ENCODE measurements at places on chromosomes 2 and 18. TPM values are rescaled to one million over a fixed set of nuclear protein-coding genes. Genes with fewer than 3 reads are reported as not detected.

DNA sequence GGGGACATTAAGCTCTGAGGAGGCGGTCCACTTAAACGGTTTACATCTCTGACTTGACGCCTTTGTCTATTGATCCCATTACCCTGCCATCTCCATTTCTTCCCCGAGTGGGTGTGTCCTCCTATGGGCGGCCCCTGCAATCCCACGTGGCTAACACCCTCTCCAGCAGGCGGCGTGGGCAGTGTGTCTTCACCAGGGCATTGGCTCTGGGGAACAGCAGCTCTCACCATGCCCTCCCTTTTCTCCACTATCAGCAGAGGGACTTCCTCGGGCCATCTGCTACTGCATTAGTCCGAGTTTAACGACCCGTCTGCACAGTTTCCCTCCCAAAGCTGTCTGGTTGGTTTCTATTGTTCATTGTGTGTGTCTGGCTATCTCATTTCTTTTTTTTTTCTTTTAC lies 511.9 kb upstream of the NRP2 start:
- H3K4me3 ChIP-seq: no peak overlapping the region
- no peak overlapping the region for H3K27ac ChIP-seq
- no peaks in the 10 kb centered on the region for H3K36me3 ChIP-seq

DNA sequence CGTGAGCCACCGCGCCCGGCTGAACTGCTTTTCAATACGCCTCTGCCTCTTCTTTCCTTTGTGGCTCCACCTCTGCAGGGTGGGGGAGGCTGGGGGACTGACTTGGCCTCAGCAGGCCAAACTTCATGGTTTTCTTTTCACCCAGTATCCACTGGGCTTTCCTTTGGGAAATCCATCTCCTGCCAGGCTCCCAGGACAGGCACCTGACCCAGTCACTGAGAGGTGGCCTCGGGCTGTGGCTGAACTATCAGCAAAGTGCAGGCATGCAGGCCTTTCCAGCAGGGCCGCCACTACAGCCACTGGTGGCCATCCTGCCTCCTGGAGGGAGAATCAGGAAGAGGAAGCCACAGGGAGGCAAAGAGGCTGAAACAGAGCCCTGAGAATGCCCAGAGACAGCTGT lies 33.4 kb upstream of the SEMA4C start:
- H3K4me3 ChIP-seq: no peak overlapping the region
- no peaks in the 10 kb centered on the region for H3K36me3 ChIP-seq
- H3K27ac ChIP-seq: no peak overlapping the region
- no peak for DNase-seq
- H3K4me1 ChIP-seq: peaks cover 9% of the 10 kb centered on the region

DNA sequence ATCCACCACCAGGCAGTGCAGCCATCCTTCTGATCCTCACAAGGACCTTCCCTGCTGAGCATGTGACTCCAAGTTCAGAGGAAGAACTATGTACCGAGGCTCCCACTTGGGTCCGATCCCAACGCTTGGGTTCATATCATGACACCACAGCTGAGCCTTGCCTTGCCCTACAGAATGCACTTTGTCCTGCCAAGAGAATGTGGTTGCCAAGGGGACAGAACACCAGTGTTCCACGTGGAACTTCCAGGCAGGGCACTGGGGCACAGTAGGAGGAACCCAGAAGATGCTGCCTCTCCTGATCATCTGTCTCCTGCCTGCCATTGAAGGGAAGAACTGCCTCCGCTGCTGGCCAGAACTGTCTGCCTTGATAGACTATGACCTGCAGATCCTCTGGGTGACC lies at the start of gene TEX51:
Gene TEX51 (plus strand): TSS at position 255 of the 400 bp plus-strand sequence. CDS start 29 bp downstream, at position 284.
- no peaks in the 10 kb centered on the region for H3K36me3 ChIP-seq
- DNase-seq: no peak
- no peaks in the 10 kb centered on the region for H3K4me1 ChIP-seq
- no peak within 1 kb of the TSS for H3K4me3 ChIP-seq

GRCh38 chr2:188519136-188519535 lies 227.5 kb downstream of the GULP1 start:
- no peak overlapping the region for H3K27ac ChIP-seq
- H3K36me3 ChIP-seq: no peaks in the 10 kb centered on the region
- no peaks in the 10 kb centered on the region for H3K4me1 ChIP-seq
- H3K27me3 ChIP-seq: peaks cover 5% of the 10 kb centered on the region
- H3K4me3 ChIP-seq: no peak overlapping the region
- no peak for DNase-seq

GRCh38 chr2:225002039-225002655 lies 40.1 kb downstream of the DOCK10 start:
- peak overlapping the region; percentile 80 for H3K27ac ChIP-seq
- peaks cover 34% of the 10 kb centered on the region for H3K36me3 ChIP-seq
- DNase-seq: peak; percentile 42
- H3K27me3 ChIP-seq: no peaks in the 10 kb centered on the region
- peaks cover 87% of the 10 kb centered on the region for H3K4me1 ChIP-seq

GRCh38 chr2:105943977-105944376 lies 199.3 kb downstream of the NCK2 start:
- no peak overlapping the region for H3K27ac ChIP-seq
- no peak overlapping the region for H3K4me3 ChIP-seq
- DNase-seq: no peak
- H3K27me3 ChIP-seq: no peaks in the 10 kb centered on the region

DNA sequence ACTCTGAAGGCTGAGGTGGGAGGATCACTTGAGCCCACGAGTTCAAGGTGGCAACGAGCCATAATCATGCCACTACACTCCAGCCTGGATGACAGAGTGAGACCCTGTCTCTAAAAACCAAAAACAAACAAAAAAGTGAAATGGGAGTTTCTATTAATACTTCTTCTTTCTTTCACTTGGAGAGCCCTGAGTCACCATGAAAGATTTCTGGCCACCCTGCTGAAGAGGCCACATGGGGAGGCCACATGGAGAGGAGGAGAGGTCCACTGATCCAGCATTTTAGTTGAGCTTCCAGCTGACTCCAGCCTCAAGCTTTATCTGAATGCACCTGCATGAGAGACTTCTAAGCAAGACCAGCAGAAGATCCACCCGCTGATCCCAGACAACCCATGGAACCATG lies 74.2 kb upstream of the LAPTM4A start:
- peaks cover 2% of the 10 kb centered on the region for H3K27me3 ChIP-seq
- no peak overlapping the region for H3K27ac ChIP-seq
- no peaks in the 10 kb centered on the region for H3K36me3 ChIP-seq

DNA sequence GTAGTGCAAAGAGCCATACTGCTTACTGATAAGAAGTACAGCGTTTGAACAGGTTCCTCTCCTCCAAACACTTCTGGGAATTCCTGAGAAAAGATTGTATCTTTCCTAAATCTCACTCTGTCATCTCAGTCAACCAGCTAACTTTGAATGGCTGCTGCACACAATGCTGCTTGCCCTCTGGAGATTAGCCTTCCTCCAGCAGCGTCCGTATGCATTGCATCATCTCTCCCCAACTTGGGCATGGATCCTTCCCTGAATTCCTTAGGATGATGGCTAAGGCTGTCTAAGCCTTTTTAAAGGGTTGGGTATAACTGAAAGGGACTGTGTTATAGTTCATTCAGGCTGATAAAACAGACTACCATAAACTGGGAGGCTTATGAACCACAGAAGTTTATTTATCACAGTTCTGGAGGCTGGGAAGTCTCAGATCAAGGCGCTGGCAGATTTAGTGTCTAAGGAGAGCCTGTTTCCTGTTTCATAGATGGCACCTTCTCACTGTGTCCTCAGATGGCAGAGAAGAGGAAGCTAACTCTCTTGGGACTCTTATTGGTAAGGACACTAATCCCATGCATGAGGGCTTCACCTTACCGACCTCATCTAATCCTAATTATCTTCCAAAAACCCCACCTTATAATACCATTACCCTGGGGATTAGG lies 105.3 kb downstream of the PAX3 start:
- H3K36me3 ChIP-seq: no peaks in the 10 kb centered on the region
- H3K4me1 ChIP-seq: no peaks in the 10 kb centered on the region
- no peak overlapping the region for H3K4me3 ChIP-seq
- no peak overlapping the region for H3K27ac ChIP-seq
- no peaks in the 10 kb centered on the region for H3K27me3 ChIP-seq
- no peak for DNase-seq

GRCh38 chr18:51051105-51051712 lies 21.2 kb downstream of the SMAD4 start:
- H3K4me3 ChIP-seq: no peak overlapping the region
- no peak for DNase-seq
- H3K4me1 ChIP-seq: peaks cover 39% of the 10 kb centered on the region
- H3K27ac ChIP-seq: peak overlapping the region; percentile 16
- H3K36me3 ChIP-seq: peaks cover 20% of the 10 kb centered on the region

GRCh38 chr2:10285556-10286198 lies 17.0 kb upstream of the HPCAL1 start:
- peaks cover 7% of the 10 kb centered on the region for H3K4me1 ChIP-seq
- no peak overlapping the region for H3K27ac ChIP-seq
- H3K4me3 ChIP-seq: no peak overlapping the region
- H3K36me3 ChIP-seq: no peaks in the 10 kb centered on the region

DNA sequence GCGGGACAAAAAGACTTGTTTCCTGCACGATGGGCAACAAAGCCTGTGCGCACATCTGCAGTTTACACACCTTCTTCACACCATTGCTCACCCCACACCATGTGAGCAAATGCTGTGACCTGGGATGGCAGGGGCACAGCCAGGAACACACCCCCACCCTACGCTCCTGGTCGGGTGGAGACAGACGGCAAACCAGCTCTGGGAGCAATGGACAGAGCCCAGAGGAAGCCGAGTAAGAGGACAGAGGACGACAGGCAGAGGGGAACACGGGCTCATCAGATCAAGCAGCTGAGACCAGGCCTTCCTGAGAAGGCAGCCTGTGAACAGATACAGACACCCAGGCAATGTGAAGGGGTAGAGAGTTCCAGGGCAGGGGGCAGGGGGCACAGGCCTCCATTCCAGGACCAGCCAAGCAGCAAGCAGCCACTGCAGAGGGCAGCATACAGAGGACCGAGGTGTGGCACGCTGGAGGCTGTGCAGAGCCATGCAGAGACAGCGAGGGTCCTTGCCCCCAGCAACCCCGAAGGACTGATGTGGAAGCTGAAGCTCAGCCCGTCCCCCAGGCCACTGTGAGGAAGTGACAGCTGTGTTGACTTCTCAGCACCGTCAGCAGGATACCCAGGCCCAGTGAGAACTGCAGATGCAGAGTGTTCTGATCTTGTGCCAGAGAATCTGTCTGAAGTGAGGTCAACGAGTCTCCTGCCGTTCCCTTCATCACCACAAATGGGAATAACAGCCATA lies 46.2 kb downstream of the PARD6G start:
- DNase-seq: no peak
- H3K4me1 ChIP-seq: peaks cover 8% of the 10 kb centered on the region
- peaks cover 26% of the 10 kb centered on the region for H3K27me3 ChIP-seq
- no peak overlapping the region for H3K4me3 ChIP-seq

The FSHR gene
- not detected for total RNA-seq

The BMP10 gene
- total RNA-seq: not detected

The DHRS9 gene
- total RNA-seq: 1.6 TPM

The DTNA gene
- total RNA-seq: not detected

The RFX8 gene
- 1.2 TPM for total RNA-seq
